Adipose tissue (tissue), 3 donors: ENCODE measurements at places on chromosomes 2 and 18. TPM values are rescaled to one million over a fixed set of nuclear protein-coding genes. Genes with fewer than 3 reads are reported as not detected.

The DNAJC5G gene
- polyA plus RNA-seq = not detected

The MALL gene
- polyA plus RNA-seq = 10.8 TPM

The PKDCC gene
- polyA plus RNA-seq = 46.7 TPM

The COL5A2 gene
- polyA plus RNA-seq = 44.5 TPM

The PECR gene
- polyA plus RNA-seq = 58.6 TPM

The EVA1A gene
- polyA plus RNA-seq = 37.3 TPM

The VWC2L gene
- polyA plus RNA-seq = not detected

The MAP3K19 gene
- polyA plus RNA-seq = not detected

The TFPI gene
- 35.3 TPM for polyA plus RNA-seq

The RNF144A gene
- 6.1 TPM for polyA plus RNA-seq

The ABCA12 gene
- not detected for polyA plus RNA-seq

The QPCT gene
- polyA plus RNA-seq = 3.3 TPM

The C2orf66 gene
- polyA plus RNA-seq = not detected

The TXNDC2 gene
- polyA plus RNA-seq = not detected

The GLS gene
- 13.9 TPM for polyA plus RNA-seq

The ABCG5 gene
- polyA plus RNA-seq = 0.06 TPM

The XDH gene
- 0.28 TPM for polyA plus RNA-seq

The FIGN gene
- 1.1 TPM for polyA plus RNA-seq

The TRAPPC12 gene
- polyA plus RNA-seq = 45.2 TPM

The KRTCAP3 gene
- polyA plus RNA-seq = 6.1 TPM

The OTOS gene
- polyA plus RNA-seq = 0.58 TPM

The RAB6C gene
- not detected for polyA plus RNA-seq

The LCLAT1 gene
- 1.2 TPM for polyA plus RNA-seq

The SPDYA gene
- polyA plus RNA-seq = not detected

The POTEI gene
- polyA plus RNA-seq = not detected

The MFF gene
- polyA plus RNA-seq = 54.9 TPM

The CDK5R2 gene
- not detected for polyA plus RNA-seq

The PSD4 gene
- polyA plus RNA-seq = 5.9 TPM

The CRYBA2 gene
- polyA plus RNA-seq = not detected

The TMEM247 gene
- polyA plus RNA-seq = not detected

The CHRNG gene
- not detected for polyA plus RNA-seq

The DSC1 gene
- polyA plus RNA-seq = not detected
